ENCODE measurements at places on chromosomes 5 and 9.

GRCh38 chr9:69036309-69036708, 757 bp downstream of the FXN start:
- DNase-seq: no peak

- DNase-seq: no peak
Measured at GRCh38 chr5:42924226-42924625, 112.5 kb upstream of the SELENOP start.

DNA sequence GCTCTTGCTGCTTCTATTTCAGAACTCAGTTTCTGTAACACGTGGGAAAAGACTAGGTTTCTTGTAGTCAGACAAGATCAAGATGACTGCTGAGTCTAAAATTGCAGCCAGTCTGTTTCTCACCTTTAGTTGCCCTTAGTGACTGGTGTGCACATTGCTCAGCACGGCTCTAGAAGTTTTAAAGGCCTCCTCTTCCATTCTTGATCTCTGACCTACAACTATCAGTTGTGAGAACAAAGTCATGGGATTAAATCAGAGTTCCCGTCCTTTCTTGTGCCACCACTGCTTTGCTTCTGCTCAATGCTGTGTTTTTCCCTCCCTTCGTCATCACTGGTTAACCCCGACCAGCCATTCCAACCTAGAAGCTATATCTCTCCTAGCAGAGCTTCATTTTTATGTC, 52.8 kb downstream of the GDA start:
- DNase-seq: no peak

GRCh38 chr5:32151198-32151597, 22.9 kb downstream of the GOLPH3 start:
- DNase-seq: no peak

- DNase-seq: no peak
Measured at GRCh38 chr5:136901-137300, 44.9 kb downstream of the PLEKHG4B start.

DNA sequence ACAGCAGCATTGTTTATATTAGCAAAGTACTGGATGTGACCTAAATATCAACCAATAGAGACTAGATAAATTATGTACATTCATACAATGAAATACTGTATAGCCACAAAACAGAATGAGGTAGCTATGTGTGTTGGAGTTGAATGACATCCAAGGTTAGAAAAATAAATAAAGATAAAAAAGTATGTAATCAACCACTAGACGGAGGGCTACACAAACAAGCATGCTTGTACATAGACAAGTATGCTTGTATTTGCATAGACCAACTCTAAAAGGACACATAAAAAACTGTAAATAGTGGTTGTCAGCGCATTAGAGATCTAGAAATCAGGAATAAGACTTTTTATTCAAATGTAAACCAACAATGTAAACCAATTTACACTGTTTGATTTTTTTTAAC, 3.0 kb downstream of the FEM1C start:
- DNase-seq: no peak

GRCh38 chr5:31186672-31187267, 6.7 kb upstream of the CDH6 start:
- peak; percentile 52 for DNase-seq

DNA sequence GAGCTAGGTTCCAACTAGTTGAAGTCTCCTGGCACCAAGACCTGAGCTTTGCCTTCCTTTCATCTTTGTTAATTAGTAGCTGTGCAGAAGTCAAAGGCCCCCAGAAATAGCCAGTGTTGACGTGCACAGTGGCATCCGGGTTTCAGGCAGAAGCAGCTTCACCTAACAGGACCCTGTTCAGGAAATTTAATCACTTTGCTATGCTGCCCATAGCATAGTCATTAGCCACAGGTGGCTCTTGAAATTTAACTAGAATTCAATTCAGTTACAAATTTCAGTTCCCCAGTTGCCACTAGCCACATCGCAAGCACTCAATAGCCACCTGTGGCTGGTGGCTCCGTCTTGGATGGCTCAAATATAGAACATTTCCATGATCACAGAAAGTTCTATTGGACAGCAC, 179.1 kb downstream of the GOLPH3 start:
- DNase-seq: no peak

- DNase-seq: peak; percentile 46
Measured at GRCh38 chr5:95759634-95760033, 28.5 kb downstream of the RHOBTB3 start.

DNA sequence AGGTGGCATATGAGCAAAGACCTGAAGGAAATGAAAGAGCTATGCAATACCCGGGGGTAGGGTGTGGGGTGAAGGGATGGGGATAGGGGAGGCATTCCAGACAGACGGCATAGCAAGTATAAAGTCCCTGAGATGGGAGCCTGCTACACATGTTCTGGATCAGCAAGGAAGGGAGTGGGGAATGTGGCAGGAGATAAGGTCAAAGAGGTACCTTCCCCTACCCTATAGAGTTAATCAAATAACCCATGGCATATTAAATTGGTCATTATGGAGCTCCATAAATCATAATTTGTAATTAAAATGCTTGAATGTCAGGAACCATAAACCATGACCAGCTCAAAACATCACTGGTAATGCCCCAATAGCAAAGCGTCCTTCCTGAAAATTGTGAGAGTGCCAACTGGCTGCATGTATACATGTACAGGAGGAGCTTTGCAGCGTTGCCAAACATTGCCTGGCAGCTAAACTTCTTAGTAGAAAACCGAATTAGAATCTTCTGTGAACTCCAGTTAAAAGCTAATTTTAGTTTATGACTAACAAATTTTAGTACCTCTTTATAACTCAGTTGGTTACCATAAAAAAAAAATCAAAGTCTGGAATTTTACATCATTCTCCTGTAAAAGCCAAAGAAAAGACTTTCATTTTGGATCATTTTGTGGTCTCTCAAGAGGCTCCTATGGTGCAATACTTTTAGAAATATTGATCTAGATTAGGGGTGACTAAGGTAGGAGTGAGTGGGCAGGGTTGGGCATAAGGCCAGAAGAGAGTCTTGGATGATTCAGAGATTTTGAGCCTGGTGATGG, 4.7 kb downstream of the DNAI1 start:
- DNase-seq: peak; percentile 41

GRCh38 chr5:172463031-172463430, 8.7 kb upstream of the SH3PXD2B start:
- DNase-seq: no peak

DNA sequence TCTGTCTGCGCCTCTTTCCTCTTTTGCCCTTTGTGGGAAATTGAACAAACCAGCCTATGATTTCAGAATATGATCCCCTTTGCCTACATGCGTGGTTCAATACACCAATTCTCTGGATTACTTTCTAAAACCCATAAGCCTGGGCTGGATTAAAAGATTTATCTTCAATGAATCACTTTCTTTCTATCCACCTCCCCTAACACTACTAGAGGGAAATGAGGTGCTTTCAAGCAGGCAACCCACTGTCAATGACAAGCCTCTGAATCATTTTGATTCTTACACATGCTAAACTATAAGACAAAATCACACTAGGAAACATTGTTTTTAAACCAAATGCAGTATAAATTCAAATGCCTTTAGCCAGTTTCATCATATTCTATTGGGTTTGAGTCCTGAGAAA, 257.5 kb downstream of the AGTPBP1 start:
- no peak for DNase-seq

DNA sequence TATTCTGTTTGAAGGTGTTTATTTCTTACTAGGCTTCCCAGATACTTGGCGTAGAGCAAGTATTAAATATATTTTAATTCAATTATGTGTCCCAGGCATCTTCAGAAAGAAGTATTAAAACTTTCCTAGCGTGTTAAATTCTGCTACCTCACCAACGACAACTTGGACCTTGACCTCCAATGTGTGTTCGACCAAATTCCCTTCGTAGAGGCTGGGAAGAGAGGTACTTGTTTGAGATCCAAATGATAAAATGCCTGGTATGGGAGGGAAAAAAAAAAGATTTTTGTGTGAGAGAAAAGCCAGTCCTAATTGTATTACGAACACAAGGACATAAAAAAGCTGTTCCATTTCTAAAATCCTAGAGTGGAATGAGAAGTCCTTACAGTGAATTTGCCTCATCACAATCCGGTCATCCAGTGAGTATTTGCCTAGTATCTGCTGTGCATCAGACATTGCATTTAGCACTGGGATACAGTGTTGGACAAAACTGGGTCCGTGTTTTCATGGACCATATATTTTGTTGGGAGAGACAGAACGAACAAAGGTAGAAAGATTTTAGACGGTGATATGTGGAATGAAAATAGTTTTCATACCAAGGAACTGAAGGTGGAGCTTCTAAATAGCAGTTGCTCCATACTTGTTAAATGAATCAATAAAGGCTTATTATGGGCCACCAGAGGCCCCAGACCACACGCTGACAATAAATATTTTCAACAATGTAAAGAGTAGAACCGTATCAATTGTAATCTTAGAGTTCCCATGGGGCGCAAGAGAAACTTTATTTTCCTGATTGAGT, 103.1 kb downstream of the KIF4B start:
- no peak for DNase-seq

GRCh38 chr9:17531642-17532254, 47.1 kb upstream of the SH3GL2 start:
- peak; percentile 55 for DNase-seq

DNA sequence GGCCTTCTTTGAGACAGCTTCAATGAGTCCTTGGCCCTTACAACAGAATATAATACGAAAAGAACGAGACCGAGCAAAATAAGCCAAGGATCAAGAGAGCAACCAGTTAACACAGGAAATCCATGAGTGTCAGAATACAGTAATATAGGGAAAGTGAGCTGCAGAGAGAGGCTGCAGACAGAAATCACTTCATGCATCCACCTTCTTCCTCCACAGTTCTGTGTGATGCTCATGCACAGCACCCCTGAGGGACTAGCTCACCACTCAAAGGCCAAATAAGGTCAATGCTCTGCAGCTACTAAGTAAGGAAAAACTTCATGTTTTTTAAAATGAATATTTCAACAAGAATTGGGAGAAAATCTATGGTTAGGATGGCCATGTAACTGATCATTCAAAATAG, 257.1 kb downstream of the MCTP1 start:
- no peak for DNase-seq

Measured in fibroblast of skin of scalp (primary cell).